Activated CD4-positive, CD25-positive, alpha-beta regulatory T cell treated with anti-CD3 and anti-CD28 coated beads, Interleukin-2, amount 50 U/mL, for 72 hours (primary cell): ENCODE measurements at places on chromosomes 5 and 9.

DNA sequence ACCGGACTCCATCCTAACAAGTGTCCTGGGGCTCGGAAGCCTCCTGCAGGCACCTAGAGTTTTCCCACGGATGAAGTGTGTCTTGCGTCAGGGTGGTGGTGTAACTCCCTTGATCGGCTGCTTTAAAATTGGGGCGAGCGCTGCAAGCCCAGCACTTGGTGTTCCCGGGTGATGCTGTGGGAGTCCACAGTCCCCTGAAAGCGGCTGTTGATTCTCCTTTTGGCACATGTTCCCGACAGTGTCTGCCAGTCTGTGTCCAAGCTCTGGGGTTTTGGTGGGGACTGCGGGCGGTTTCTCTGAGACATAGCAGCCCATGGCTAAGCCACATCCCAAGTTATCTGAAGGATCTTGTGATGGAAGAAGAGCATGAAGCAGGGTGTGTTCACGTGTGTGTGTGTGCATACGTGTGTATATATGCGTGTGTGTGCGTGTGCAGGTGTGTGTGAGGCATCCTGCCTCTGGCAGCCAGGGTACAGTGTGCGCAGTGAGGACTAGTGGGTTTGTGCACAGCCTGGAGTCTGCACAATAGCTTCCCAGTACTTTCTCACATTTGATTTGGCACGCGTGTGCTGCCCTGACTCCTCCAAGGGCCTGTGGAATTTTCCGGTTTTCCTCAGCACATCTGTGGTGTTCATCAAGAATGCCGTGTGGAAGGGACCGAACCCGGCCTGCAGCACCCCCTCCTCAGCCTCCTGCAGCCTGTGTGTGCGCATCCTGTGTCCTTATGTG lies 16.9 kb downstream of the SLC25A48 start:
- no peak for DNase-seq

GRCh38 chr5:167167191-167167795 lies 1124.2 kb upstream of the WWC1 start:
- DNase-seq: no peak

DNA sequence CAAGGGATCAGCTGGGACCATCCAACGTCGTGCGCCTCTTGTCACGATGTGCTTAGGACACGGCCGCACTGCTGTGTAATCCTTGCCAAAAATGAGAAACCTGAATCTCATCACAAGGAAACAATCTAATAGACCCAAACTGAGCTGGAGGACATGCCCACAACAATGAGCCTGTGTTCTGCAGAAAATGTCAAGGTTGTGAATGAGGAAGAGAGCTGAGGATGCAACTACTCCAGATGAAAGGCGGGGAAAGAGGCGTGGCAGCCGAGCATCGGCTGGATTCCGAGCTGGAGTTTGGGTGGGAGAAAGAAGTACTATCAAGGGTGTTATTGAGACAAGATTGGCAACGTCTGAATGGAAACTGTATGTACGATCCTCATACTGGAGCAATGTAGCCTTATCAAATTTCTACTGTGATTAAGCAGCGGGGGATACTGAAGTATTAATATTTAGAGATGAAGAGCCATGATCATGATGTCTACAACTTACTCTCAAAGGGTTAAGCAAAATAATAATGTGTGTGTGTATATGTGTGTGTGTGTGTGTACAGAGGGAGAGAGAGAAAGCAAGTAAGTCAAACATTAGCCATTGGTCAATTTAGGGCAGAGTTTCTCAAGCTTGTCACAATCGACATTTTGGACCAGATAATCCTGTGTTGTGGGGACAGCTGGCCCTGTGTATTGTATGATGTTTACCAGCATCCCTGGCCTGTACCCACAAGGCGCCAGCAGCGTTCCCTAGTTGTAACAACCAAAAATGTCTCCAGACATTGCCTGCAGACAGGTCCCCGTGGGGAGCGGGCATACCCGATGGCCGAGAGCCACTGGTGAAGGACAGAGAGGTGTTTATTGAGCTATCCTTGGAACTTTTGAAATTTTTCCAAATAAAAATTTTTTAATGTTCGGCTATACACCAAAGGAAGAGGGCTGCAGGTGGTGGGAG lies 46.5 kb downstream of the DUSP1 start:
- DNase-seq: no peak

- no peak for DNase-seq
These were observed 32.3 kb downstream of the DIMT1 start for GRCh38 chr5:62371409-62371808.

DNA sequence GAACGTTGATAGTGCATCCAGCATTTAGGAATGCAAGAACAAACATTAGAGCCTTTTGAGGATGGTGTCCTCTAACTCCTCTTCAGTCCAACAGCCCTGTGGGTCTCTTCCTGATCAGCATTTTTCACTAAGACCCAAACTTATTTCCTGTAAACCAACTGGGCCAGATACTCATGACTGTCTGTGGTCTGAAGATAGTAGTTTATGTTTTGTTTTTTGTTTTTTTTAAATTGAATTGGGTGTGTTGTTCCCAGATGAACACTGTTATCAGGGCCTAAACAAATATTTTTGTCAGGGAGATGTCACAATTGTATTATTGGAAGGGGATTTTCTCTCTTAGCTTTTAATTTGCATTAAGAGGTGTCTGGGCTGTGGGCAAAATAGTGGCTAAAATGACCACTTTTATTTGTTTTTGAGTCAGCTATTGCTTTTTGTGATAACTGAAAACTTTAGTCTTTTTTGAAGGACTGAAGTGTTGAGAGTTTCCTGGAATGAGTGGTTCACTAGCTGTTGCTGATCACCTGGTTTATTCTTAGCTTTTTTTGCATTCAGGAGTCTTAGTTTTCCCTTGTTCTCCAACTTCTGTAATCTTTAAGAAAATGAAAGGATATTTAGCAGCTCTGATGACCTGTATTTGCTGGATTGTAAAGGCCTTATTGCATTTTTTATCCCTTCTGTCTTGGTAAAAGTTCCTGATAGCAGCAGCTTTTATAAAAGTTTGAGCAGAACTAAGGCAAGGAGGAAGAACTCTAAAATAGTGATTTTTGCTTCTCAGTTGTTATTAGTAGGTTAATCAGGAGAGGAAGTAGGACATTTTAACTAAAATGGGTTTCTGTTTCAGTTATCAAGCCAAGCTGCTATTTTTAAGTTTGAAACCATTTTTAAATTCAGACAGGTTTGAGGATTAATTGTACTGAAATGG lies 5.5 kb downstream of the MAN2A1 start:
- no peak for DNase-seq

GRCh38 chr9:137354845-137355760 lies 53.0 kb upstream of the NRARP start:
- DNase-seq: no peak

DNA sequence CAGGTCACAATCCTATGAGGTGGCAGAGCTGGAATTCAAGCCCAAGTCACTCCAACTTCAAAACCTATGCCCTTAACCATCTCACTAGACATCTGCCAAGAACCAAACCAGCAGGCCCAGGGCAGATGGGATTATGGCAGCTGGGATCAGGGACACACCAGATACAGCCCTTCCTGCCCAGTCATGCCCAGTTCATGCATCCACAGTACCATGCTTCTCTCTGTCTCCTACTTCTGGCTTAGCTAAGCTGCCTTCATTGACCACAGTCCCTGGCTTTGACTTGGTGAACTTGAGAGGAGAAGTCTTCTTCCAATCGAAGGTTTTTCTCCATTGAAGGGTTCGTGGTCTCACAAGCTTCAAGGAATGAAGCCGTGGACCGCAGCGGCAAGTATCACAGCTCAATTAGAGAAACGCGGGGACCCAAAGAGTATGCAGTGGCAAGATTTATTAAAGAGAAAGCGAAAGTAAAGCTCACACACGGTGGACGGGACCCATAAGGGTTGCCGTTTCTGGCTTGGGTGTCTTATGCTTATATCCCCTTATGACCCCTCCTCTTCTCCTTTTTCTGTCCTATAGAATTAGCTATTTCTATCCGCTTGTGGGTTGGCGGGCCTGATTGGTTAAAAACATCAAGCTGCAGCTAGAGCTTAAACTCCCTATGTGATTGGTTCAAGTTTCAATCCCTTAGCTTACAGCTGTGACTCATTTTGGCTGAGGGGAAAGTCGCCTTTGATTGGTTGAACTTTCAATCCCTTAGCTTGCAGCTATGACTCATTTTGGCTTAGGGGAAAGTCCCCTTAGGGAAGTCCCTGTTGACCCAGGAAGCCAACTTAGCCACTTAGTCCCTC lies 101.2 kb downstream of the TRIM36 start:
- no peak for DNase-seq

DNA sequence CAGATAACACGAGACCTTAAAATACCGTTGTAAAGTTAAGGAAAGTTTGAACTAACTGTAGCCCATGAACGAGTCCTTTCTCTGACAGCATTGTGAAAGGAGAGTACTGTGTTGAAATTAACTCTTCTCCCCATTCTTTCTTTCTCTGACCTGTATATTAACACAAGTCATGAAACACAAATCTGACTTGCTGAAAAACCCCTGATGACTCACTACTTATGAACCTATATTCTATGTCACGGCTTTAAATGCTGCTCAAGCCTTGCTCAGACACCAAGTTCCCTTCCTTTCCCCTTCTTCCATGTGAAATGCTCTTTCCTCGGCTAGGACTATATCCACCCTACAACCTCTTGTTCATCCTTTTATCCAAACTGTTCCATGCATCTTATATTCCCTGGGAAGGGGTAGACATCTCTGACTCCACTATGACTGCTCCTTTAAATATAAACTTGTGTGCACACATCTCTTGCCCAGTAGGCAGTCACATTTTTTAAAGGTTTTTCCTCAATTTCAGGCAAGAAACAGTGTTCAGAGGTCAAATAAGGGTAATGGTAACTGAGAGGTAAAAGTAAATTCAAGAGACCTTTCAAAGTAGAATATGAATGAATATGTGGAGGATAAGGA lies 142.9 kb downstream of the NFIB start:
- no peak for DNase-seq

GRCh38 chr5:36528588-36528987 lies 77.8 kb upstream of the SLC1A3 start:
- DNase-seq: no peak

DNA sequence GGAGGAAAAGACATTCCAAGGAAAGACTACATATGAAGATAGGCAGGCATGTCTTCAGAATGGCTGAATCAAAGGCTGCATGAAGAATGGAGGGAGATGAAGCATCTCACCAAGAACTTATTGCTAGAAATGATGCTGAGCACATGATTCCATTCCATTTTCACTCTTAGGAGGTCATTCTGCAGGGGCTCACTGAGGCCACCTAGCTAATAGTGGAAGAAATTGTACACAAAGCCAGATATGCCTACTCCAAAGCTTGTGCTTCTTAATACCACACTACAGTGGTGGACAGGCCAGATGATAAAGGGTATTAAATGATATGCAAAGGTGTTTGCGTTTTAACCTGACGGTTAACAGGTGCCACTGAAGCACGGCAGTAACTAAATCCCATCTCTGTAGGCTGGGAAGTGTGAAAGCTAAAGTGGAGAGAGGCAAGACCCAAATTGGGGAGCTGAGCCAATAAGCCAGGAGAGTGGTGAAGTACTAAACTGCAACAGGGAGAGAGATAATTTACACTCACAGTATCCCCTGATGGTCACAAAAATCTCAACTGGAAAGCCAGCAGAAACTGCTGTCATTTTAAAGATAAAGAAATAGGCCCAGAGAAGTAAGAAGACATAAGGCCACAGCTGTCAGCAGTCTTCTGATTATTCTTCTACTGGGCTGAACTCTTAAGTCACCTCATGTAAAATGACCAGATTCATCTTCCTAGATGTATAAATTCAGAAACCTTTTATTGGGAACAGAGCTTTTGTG lies 14.6 kb downstream of the NDUFA8 start:
- DNase-seq: no peak

DNA sequence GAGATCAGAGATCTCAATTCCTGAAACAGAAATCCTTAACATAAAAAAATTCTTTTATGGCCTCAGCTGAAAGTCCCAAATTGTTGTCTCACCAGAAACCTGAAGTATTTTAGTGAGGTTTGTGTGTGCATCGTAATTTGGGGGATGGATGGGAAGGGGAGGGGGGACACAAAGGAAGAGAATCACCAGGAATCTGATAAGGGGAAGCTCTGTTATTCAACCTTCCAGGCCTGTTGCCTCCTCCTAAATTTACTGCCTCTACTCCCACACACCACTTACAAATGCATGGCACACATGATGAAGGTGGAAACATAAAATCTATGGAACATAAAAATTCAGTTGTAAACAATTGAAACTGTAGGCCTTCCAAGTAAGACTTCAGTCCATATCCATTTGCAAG lies 97.7 kb downstream of the NPR3 start:
- DNase-seq: no peak

- DNase-seq: no peak
These were observed 363.5 kb downstream of the NDUFS4 start for GRCh38 chr5:53923961-53924360.

DNA sequence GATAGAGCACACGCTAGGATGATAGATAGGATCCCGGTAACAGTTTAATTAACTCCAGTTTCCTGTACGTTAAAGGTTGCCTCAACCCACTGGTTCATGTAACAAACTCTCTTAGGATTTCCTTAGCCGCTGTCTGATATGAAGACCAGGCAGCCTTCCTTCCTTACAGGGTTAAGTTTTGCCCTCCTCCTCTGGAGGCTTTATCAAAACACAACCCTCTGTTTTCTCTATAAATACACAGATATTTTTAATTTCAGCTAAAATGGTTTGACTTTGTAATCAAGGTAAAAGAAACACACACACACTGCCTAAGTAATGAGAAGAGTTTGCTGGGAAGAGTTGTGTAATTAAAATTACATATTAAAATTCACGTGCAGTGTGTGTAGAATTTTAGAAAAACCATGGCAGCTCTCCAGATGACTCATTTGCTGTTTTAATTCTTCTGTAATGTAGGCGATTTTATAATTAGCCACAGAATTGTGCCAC lies 369.8 kb downstream of the CSNK1G3 start:
- DNase-seq: no peak

- DNase-seq: no peak
These were observed 91.9 kb downstream of the CAMSAP1 start for GRCh38 chr9:135815413-135815812.

GRCh38 chr5:173675287-173675996 lies 59.0 kb upstream of the BOD1 start:
- DNase-seq: no peak

DNA sequence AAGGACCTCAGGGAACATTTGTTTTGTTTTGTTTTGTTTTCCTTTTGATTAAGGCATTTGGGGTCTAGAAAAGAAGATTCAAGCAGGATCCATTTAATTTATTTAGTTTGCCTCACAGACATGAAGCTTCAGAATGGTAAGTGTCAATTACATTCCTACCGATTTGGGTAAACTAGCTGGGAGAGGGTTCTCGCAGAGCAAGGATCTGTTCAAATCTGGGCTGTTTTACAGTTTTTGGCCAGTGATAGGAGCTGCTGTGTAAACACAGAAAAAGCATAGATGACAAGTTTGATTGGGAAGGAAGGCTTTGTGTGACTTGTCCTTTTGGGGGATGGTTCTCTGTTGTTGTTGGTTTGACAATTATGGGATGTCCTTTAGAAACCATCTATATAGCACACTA lies 470.3 kb upstream of the WWC1 start:
- no peak for DNase-seq

- peak; percentile 39 for DNase-seq
These were observed 20.1 kb downstream of the MINAR2 start for GRCh38 chr5:129767927-129768380.

DNA sequence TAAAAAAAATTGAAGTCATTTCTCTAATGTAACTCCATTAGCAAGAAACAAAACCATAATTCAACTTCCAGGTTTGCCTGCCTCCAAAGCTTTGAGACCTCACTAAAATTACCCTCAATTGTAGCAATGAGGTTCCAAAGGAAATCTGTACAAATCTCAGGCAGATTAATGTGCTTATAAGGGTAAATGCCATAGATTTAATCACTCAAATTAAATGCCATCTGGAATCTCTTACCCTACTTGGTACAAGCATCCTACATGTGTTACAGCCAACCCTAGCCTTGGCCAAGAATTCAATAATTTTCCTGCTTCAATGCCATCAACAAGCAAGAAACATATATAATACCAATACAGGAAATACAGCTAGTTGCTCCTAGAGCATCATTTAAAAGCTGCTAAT lies 452.8 kb downstream of the RAB3C start:
- no peak for DNase-seq
